Endothelial cell (in vitro differentiated cells): ENCODE measurements at places on chromosomes 5 and 9. TPM values are rescaled to one million over a fixed set of nuclear protein-coding genes. Genes with fewer than 3 reads are reported as not detected.

Gene NKD2
- total RNA-seq: 1.8 TPM

Gene FGD3
- 1.1 TPM for total RNA-seq

Gene LHX6
- 6.0 TPM for total RNA-seq

Gene HOMER1
- total RNA-seq: 16.7 TPM

Gene ANKRD18B
- 0.41 TPM for total RNA-seq

Gene ANKRD55
- not detected for total RNA-seq

Gene QRFP
- not detected for total RNA-seq
